Right lung (tissue), 10 donors: ENCODE measurements at places on chromosomes 13 and 19. TPM values are rescaled to one million over a fixed set of nuclear protein-coding genes. Genes with fewer than 3 reads are reported as not detected.

- peak; percentile 42 for DNase-seq
Observed at GRCh38 chr13:43787997-43788396, 1.2 kb upstream of the ENOX1 start.

The KLHL26 gene
- 5.3 TPM for polyA plus RNA-seq

The KLK6 gene
- polyA plus RNA-seq: 0.37 TPM

GRCh38 chr13:74204602-74205312, 70.6 kb upstream of the KLF12 start:
- DNase-seq: no peak
